Fibroblast of skin of left biceps (primary cell): ENCODE measurements at places on chromosomes 13 and 19.

DNA sequence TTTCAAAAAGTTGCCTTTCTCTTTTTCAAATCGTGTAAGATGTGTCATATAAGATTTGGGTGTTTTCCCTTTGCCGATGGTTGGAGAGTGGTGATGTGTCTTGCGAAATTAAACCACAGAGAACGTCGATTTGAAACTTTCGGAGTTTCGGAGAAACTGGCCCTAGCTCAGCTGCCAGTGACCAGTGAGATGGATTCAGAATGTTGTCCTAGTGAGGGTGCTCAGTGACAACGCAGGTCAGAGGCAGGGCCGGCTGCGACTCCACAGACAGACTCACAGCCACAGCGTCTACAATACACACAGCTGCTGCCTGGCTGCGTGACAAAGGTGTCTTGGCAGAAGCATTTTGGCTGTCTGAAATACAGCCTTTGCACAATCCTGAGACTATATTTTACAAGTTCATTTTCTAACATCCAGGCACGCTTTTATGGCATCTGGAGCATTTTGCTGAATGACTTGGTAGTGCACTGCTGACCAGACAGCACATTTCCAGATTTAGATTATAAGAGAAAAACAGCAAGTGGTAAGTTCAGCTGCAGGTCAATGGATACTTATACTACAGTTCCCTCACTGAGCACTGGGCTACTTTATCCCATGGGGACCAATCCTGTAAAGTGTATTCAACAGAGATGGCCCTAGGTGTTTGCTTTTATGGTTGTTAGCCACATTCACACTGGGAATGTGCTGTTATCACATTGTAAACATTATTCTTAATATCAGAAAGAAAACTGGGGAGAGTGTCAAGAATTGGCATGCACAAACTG is 207.5 kb downstream of the KCNRG start:
- DNase-seq = no peak

DNA sequence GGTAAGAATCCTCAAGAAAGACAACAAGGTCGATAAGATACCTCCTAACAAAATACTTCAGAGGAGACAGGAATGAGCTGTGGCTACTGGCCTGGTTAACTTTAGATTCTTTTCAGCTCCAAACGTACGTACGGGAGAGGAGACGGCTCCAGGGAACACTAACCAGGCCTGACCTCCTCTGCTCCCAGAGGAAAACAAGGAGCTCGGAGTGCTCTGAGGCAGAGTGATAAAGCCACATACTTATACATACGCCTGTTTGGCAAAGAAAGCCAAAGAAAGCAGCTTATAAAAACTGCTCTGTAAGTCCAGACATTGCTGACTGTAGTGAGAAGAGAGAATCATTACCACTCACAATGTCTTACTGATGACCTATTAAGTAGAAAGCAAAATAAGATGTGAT is 263.9 kb downstream of the MZT1 start:
- peak; percentile 2 for DNase-seq

DNA sequence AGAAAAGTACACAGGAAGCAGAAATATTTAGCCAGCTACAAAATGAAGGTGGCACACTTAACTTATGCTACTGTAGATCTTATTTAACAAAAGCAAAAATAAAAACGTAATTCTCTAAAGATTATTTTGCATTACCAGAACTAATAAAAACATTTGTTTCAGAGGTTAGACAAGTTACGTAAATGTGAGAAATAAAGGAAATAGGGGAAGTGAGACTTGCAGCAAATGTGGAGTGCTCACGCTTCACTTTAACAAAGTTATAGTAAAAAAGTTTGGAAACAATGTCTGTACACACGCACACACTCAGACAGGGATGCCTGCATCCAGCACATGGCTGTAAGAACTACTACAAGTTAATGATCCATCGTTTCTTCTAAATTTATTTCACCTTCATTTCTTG is 83.7 kb downstream of the NALCN start:
- no peak for DNase-seq

- DNase-seq = no peak
Observed at GRCh38 chr13:49549289-49549688, 36.1 kb downstream of the RCBTB1 start.

DNA sequence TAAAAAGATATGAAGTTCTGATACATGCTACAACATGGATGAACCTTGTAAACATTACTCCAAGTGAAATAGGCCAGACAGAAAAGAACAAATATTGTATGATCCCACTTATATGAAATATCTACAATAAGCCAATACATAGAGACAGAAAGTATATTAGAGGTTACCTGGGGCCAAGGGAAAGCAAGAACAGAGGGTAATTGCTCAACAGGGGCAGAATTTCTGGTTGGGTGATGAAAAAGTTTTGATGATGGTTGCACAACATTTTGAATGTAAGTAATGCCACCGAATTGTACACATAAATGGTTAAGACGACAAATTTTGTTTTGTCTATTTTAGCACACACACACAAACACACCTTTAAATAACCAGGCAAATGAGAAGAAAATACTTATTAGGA is 268.4 kb downstream of the FOXO1 start:
- no peak for DNase-seq

DNA sequence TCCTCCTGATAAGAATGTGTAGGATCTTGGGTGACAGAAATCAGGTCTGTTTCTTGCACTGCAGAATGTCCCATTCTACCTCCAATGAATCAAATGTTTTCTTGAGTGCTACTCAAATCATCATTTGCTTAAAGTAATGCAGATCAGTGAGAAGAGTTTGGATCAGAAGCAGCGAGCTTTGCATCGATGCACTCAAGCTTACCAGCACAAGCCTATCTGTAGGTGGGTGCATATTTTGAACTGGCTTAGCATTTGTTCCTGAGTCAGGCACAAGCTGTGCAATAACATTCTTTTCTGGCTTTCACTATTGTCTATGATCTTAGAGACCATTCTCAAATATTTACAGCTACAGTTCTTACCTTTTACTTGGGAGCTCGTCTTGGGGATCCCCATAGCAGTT is 109.5 kb downstream of the UBL3 start:
- no peak for DNase-seq

GRCh38 chr19:1354970-1355567 is 28.6 kb upstream of the NDUFS7 start:
- no peak for DNase-seq

DNA sequence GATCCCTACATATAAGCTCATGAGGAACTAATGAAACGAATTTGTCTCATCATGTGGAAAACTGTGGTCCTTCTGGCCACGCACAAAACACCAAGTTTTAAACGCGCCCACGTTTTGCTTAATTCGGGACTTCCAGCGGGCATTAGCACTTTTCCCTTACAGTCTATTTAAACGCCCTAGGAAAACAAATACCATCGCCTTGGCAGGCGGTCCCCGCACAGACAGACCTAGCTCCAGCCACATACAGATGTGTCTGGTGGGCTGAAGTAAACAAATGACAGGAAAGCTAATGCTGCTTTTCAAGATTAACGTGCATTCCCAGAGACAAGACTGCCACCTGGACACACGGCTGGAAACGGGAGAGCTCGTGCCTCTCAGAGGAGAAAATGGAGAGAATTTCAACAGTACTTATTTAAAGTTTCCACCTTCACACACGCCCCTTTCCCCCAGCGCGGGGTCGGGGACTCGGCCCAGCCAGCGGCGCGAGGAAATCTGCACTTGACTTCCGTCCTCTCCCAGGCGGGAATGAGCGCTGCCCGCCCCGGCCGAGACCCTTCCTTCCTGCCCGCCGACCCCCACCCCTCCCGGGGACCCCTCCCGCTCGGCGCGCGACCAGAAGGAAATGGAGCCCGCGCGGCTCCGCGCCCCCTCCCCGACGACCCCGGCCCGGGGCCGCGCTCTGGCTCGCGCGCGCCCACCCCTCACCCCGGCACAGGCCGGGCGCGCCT is 931 bp downstream of the USP12 start:
- DNase-seq = no peak

DNA sequence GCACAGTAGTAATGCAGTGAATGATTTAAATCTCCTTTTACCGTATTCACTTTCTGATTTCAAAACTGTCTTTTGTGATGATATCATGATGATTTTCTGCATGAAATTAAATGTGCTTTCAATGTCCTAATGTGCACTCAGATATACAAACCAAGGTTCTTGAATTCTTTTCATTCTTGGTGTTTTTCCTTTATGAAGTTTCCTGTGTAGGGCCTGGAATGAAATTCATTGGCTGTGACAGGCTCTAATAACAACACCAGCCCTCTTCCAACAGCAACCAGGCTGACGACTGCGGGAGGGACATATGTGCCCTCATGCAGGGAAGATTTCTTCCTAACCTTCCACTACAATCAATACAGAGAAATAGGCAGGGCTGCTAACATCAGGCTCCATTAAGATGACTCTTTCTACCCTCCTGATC is 1052.0 kb downstream of the DIAPH3 start:
- peak; percentile 81 for DNase-seq

- DNase-seq = no peak
Observed at GRCh38 chr13:94028650-94029049, 450.8 kb downstream of the DCT start.

DNA sequence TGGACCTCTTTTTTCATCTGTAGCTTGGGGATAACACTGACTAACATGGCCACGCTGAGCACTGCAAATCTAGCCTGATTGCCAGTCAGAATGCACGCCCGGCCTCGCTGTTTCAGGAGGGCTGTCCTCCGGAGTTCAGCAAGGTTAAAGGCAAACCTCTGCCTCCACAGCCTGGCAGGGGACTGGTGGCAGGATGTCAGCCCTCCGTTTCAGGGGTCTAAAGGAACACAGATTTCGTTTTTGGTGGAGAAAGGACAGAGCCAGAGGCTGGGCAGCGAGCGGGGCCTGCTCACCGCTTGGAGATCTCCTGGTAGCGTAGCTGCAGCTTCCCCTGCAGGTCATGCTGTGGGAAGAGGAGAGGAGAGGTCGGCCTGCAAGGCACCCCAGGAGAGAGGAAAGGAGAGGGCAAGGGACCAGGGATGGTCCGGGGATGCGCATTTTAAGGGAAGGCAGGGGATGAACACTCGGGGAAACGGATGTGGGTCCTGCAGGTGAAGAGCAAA is 560 bp downstream of the NDUFA7 start:
- DNase-seq = no peak

DNA sequence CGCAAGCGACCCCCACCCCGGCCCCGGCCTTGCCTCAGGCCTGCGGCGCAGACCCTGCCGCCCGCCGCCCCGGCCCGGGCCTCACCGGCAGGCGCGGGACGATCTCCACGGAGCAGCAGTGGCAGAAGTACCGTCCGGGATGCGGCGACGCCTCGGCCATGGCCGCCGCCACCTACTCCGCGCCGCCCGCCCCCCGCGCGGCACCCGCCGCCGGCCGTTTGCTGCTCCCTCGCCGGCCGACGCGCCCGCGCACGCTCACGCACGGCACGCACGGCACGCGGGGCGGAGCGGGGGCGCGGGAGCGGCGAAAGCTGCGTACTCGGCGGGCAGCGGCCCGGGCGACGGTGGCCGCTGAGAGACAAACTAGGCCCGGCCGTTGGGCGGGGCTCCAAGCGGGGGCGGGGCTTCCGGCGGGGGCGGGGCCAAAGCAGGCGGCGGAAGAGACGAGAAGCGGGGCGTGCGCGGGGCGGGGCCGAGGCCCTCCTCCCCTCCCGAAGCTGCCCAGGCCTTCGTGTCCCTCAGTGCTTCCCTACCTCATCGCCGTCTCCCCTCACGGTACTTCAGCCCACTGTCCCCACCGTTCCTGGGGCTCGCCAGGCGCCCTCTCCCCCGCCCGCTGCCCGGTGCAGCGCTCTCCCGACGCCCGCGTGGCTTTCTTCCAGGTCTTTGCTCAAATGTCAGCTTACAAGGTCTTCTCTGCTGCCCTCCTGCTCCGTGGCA is at the start of gene RNF126:
Gene RNF126, minus strand, starts transcription at position 253 of the 720 bp plus-strand sequence. Its CDS starts 93 bp downstream, at position 160.
- DNase-seq = peak; percentile 84

DNA sequence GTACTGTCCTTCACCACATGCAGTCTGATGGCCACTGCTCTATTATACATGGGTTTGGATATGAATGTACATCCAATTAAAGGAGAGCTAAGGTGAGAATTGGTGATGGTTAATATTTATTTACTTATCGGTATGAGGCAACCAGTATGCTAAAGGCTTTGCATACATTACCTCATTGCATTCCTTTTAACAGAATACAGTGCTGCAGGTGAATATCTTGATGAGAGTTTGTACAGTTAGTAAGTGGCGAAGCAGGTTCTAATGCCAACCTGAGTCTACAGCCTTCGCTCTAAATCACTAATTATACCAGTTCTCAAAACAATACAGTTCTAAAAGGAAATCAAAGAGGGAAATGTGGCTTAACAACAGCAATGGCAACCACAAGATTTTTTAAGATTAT is 284.1 kb downstream of the ITGBL1 start:
- no peak for DNase-seq

DNA sequence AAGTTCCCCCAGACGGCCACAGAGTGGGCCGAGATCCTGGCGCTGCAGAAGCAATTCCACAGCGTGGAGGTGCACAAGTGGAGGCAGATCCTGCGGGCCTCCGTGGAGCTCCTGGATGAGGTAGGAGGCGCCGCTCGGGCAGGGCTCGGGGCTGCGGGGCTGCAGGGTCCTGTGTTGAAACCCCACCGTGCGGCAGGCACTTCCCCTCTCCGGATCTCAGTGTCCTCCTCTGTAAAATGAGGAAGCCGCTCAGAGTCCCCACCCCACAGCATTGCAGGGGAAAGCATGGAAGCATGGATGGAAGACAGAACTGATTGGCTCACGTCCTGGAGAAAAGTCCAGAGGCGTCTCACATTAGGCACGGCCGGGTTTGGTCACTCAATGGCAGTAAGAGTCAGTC is 6.8 kb upstream of the SCN1B start:
- DNase-seq = no peak

DNA sequence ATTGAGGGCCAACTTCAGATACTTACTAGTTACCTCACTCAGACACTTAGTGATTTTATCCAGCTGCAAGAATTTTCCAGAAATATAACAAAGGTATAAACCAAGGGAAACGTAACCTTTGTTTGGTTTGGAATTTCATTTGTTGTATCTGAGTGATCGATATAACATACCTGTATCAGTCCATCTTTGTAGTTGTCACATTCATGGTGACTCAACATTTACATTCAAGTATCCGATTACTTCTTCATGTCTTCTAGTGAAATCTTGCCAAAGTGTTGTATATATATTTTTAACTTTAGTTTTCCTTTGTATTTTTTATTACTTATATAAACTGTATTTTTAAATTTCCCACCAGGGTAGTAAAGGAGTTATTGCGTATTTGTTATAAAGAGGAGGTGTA is 16.9 kb upstream of the MYCBP2 start:
- DNase-seq = no peak

GRCh38 chr13:67095621-67096020 is 134.5 kb downstream of the PCDH9 start:
- no peak for DNase-seq

DNA sequence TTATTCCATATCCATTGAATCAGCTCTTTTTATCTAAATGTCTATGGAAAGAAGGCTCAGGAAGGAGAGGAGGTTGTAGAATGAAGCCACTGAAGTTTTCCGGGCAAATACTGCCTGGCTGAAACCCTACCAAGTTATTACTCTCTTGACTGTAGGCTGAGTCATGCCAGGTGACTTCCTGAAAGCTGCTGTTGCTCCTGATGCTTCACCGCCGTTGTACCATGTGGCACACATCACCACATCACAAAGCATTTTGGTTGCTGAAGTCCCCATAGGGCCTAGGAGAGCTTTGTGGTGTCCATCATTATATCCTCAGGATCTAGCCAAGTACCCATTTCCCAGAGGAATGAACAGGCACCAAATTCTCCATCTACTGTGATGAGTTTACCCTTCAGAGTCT is 11.1 kb upstream of the TDRD12 start:
- DNase-seq = no peak

GRCh38 chr13:113793718-113794085 is 34.7 kb downstream of the TMEM255B start:
- DNase-seq = no peak
